ENCODE measurements at places on chromosomes 3 and 15. TPM values are rescaled to one million over a fixed set of nuclear protein-coding genes. Genes with fewer than 3 reads are reported as not detected.

DNA sequence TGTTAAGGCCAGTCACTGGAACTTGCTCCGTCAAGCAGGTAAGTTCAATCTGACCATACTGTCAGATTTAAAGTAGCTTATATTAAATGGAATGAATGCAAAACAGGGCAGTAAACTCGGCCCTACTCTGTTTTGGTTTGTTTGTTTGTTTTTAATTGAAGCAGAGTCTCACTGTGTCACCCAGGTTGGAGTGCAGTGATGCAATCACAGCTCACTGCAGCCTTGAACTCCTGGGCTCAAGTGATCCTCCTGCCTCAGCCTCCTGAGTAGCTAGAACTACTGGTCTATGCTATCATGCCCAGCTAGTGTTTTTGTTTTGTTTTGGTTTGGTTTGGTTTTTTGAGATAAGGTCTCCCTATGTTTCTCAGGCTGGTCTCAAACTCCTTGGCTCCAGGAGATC is 305.0 kb downstream of the FEZF2 start:
- no peak for DNase-seq
- no peaks in the 10 kb centered on the region for H3K27me3 ChIP-seq
- no peak overlapping the region for H3K4me3 ChIP-seq
- H3K4me1 ChIP-seq: no peaks in the 10 kb centered on the region
- no peak overlapping the region for H3K27ac ChIP-seq

DNA sequence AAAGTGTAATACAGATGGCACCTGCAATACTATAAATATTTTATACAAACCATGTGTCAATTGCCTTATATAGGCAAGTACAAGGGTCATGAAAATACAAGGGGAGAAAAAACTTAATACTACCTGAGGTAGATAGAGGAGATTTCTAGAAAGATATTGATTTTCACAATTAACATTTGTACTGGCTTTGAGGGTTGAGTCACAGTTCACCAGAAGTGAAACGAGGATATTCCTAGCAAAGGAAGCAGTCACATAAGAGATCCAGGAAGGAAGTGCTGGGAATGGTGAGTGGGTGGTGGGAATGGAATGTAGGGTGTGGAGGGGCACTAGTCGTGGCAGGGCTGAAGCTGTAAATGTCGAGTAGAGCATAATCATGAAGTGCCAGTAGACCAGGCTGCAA is 108.7 kb downstream of the P2RY1 start:
- no peak for DNase-seq
- H3K4me1 ChIP-seq: peaks cover 3% of the 10 kb centered on the region
- H3K4me3 ChIP-seq: no peak overlapping the region
- H3K27me3 ChIP-seq: no peaks in the 10 kb centered on the region
- H3K36me3 ChIP-seq: no peaks in the 10 kb centered on the region
- H3K27ac ChIP-seq: no peak overlapping the region

Gene FES
- total RNA-seq: 13.8 TPM

Gene ABHD14A
- 7.0 TPM for total RNA-seq

- H3K36me3 ChIP-seq: no peaks in the 10 kb centered on the region
- no peak overlapping the region for H3K4me3 ChIP-seq
- no peaks in the 10 kb centered on the region for H3K27me3 ChIP-seq
- no peak overlapping the region for H3K27ac ChIP-seq
These were observed 44.4 kb upstream of the GK5 start for GRCh38 chr3:142269767-142270166.

DNA sequence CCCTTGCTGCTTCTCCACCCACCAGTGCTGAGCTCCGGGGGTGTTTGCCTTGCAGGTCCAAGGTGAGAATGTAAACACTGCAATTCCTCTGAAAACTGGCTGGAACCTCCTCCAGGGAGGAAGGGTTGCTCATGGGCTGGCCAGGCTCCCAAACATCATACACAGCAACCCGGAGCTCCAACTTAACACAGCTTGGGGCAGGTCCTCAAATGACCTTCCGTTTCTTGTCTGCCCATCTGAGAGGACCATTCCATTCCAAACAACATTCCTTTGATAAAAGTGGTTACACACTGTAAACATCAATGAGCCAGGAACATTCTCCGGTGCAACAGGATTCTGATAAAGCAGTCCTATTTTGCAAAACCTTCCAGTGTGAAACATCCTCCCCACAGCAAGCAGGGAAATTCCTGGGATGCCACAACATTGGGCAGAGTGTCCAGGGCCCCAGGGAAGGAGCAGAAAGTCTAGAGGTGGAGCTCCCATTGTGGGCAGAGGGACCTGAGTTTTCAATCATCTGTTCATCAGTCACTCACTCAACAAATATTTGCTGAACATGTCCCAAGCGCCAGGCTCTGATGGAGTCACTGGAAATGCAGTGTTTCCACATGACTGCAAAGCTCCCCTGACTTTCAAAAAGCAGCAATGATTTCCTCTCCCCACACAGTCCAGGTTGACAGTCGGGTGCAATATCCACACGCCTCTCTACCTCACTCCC is 7.3 kb upstream of the HEG1 start:
- H3K27ac ChIP-seq: no peak overlapping the region
- H3K36me3 ChIP-seq: no peaks in the 10 kb centered on the region

Gene TP63
- total RNA-seq: 0.55 TPM

Gene CORO2B
- total RNA-seq: not detected

Gene ZCWPW2
- 1.7 TPM for total RNA-seq

- no peaks in the 10 kb centered on the region for H3K36me3 ChIP-seq
- no peak overlapping the region for H3K27ac ChIP-seq
- no peaks in the 10 kb centered on the region for H3K27me3 ChIP-seq
- no peaks in the 10 kb centered on the region for H3K4me1 ChIP-seq
These were observed 149.3 kb downstream of the CACNA1D start for GRCh38 chr3:53643757-53644156.

DNA sequence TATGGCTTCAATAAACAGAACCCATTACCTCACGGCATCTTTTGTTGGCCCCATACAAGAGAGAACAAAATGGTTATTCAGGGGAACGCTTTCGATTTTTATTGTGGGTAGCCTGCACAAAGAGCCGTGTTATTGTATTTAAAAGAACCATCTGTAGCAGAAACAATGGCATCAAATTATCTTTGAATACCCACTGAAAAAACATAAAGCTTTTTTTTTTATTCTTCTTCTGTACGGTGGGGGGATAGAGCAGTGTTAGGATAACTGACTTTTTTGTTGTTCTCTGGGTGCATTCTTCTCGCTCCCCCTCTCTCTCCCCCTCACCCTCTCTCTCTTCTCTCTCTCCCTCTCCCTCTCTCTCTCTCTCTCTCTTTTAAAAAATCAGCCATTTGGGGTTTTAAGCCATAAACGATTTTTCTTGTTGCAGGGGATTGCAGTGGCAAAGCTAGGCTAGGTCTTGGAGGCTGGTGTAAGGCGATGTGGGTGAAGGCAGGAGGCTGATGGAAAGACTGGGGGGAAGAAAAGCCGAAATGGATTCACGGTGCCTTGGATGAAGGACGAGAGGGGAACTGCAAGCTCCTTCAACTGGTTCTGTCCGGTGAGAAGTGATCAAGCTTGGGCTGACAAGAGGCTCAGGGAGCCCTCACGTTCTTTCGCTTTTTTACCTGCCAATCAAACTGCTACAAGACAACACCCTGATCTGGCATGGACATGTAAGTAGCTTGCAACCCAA is 12.4 kb upstream of the SOX2 start:
- no peak overlapping the region for H3K4me3 ChIP-seq
- no peaks in the 10 kb centered on the region for H3K36me3 ChIP-seq
- H3K27me3 ChIP-seq: peaks cover 83% of the 10 kb centered on the region
- H3K27ac ChIP-seq: no peak overlapping the region
- H3K4me1 ChIP-seq: peaks cover 46% of the 10 kb centered on the region

DNA sequence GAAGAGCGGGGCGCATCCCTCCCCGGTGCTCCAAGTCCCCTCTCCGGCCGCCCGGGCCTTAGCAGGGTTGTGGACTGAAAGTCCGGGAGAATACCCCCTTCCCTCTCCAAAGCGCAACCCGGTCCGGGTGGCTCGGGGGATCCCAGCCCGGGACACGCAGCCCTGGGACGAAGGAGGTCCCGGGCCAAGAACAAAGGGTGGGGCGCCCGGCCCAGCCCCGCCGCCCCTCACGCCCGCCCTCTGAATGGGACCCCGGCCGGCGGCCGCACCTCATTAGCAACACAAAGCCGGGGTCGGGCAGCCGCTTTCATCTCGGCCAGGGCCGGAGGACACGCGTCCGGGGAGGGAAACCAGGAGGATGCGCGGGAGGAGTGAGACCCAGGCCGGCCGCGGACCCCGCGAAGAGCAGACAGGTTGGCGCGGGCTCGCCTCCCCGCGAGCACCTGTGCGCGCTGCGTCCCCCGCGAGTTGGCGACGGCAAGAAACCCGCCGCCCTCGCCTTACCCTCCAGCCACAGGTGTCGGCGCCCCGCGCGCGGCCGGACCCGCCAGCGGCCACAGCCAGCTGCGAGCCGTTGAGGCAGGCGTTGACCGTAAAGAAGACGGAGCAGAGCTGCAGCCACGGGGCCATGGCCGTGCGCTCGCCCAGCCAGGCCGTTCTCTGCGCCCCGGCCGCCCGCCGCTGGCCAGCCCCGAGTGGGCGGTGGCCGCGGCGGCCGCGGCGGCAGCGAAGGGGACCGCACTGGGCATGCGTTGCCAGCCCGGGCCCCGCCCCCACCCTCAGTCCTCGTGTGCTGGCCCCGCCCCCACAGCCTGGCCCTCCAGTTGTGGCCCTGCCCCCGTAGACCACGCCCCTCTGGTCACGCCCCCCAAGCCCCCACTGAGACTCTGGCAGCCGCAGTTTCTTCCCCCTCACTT is at the start of gene IL17RD:
Gene IL17RD (minus strand): TSS at position 697 of the 917 bp plus-strand sequence. CDS start 67 bp downstream, at position 630.
- H3K27ac ChIP-seq: no peak within 1 kb of the TSS
- peak; percentile 79 for DNase-seq
- no peaks in the 10 kb centered on the region for H3K27me3 ChIP-seq
- no peaks in the 10 kb centered on the region for H3K36me3 ChIP-seq
- peak within 1 kb of the TSS; percentile 76 for H3K4me3 ChIP-seq

Gene DCLK3
- total RNA-seq: not detected

DNA sequence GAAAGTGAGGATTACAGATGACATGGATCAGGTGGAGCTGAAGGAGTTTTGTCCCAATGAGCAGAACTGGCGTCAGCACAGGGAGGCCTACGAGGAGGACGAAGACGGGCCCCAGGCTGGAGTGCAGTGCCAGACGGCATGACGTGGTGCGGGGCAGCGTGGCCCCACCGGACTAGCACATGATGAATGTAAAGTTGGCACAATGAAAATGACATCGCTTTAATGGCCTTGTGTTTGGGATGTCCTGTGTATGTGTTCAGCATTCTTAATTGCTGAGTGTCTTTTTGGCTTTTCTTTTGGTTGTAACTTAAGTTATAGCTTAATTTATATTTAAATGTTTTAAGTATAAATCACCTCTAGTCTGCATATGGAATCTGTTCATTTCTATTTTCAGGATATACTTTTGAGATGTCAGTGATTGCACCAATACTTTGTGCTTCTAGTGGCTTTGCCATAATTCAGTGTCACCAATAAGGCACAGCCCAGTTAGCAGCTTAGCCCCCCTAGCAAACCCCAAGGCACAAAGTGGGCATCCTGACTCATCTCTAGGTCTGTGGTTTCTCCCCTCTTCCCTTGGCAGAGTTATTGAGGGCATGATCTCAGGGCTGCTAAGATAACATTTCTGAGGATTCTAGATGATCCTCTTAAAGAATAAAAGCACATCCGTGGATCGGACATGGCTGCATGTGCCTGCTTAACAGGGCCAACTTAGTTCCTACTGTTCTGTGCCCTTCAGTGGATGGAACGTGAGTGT is 16.1 kb downstream of the DNAJA4 start:
- H3K4me1 ChIP-seq: no peaks in the 10 kb centered on the region
- no peak overlapping the region for H3K27ac ChIP-seq
- DNase-seq: no peak
- peaks cover 93% of the 10 kb centered on the region for H3K36me3 ChIP-seq
- no peak overlapping the region for H3K4me3 ChIP-seq

GRCh38 chr3:99825004-99825640 is 7.5 kb downstream of the CMSS1 start:
- no peak for DNase-seq
- no peak overlapping the region for H3K4me3 ChIP-seq
- no peaks in the 10 kb centered on the region for H3K27me3 ChIP-seq
- H3K36me3 ChIP-seq: no peaks in the 10 kb centered on the region
- peaks cover 21% of the 10 kb centered on the region for H3K4me1 ChIP-seq
- H3K27ac ChIP-seq: no peak overlapping the region

Gene AGTR1
- 4.2 TPM for total RNA-seq

GRCh38 chr15:85331655-85332285 is 48.6 kb upstream of the AKAP13 start:
- H3K27me3 ChIP-seq: no peaks in the 10 kb centered on the region
- DNase-seq: no peak
- peaks cover 24% of the 10 kb centered on the region for H3K4me1 ChIP-seq
- H3K36me3 ChIP-seq: no peaks in the 10 kb centered on the region
- H3K4me3 ChIP-seq: no peak overlapping the region
- H3K27ac ChIP-seq: peak overlapping the region; percentile 78

Gene ARHGEF26
- total RNA-seq: 40.6 TPM

- no peaks in the 10 kb centered on the region for H3K27me3 ChIP-seq
- DNase-seq: no peak
- no peak overlapping the region for H3K27ac ChIP-seq
- H3K4me1 ChIP-seq: no peaks in the 10 kb centered on the region
- H3K36me3 ChIP-seq: no peaks in the 10 kb centered on the region
These were observed 69.8 kb upstream of the PROK2 start for GRCh38 chr3:71854706-71855105.

- peaks cover 20% of the 10 kb centered on the region for H3K4me1 ChIP-seq
- peak; percentile 28 for DNase-seq
- H3K4me3 ChIP-seq: no peak overlapping the region
- H3K27me3 ChIP-seq: no peaks in the 10 kb centered on the region
- H3K36me3 ChIP-seq: no peaks in the 10 kb centered on the region
- peak overlapping the region; percentile 65 for H3K27ac ChIP-seq
These were observed 130.5 kb upstream of the NR2E3 start for GRCh38 chr15:71679793-71680353.

DNA sequence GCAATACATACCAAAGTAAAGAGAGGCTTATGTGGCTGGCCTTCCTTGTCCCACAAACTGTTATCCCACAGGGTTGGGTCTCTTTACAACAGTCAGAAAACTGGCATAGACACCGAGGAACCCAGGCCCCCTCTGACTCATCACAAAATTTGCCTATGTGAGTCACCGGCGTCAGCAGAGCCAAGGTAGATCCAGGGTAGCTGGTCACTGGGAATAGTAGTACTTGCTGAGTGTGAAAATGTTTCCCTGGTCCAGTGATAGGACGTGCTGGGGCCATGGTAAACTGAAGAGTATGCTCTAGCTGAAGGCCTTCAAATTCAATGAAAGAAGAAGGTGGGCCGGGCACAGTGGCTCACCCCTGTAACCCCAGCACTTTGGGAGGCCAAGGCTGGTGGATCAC is 27.1 kb upstream of the SKIL start:
- H3K4me3 ChIP-seq: no peak overlapping the region
- no peaks in the 10 kb centered on the region for H3K36me3 ChIP-seq
- peak; percentile 61 for DNase-seq
- no peaks in the 10 kb centered on the region for H3K27me3 ChIP-seq
- peaks cover 13% of the 10 kb centered on the region for H3K4me1 ChIP-seq

Gene OTOL1
- total RNA-seq: not detected

DNA sequence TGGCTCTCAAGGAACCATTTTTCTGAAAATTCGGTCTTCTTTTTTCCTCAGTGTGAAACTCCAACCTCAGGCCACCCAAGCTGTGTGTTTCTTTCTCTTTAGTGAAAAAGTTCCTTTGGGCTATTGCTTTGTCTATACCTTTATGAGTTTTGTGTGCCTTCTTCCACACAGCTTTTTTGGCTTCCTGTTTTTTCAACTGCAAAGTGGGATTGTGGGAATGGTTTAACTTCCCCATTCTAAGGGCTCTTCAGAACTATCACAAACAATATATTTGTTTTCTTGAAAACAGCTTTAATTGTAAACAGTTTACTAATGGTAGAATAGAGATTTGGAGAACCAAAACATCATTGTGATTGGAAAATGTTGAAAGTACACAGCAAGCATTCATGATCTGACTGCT is 10.4 kb downstream of the SYN2 start:
- H3K4me1 ChIP-seq: no peaks in the 10 kb centered on the region
- H3K27me3 ChIP-seq: peaks cover 8% of the 10 kb centered on the region
- H3K4me3 ChIP-seq: no peak overlapping the region
- DNase-seq: no peak
- no peaks in the 10 kb centered on the region for H3K36me3 ChIP-seq
